Mesothelial cell of epicardium (in vitro differentiated cells): ENCODE measurements at places on chromosomes 5 and 9. TPM values are rescaled to one million over a fixed set of nuclear protein-coding genes. Genes with fewer than 3 reads are reported as not detected.

ORM2 gene
- total RNA-seq, result not detected in 3 replicates

KCNT1 gene
- 0.09 TPM in 2 of 3 replicates, not detected in the other for total RNA-seq

LAMC3 gene
- total RNA-seq, result 18.3 to 19.5 TPM (median 18.9 TPM) in 3 replicates

ARSK gene
- 8.7 to 10.4 TPM (median 9.2 TPM) in 3 replicates for total RNA-seq
